ENCODE measurements at places on chromosomes 16 and 17.

DNA sequence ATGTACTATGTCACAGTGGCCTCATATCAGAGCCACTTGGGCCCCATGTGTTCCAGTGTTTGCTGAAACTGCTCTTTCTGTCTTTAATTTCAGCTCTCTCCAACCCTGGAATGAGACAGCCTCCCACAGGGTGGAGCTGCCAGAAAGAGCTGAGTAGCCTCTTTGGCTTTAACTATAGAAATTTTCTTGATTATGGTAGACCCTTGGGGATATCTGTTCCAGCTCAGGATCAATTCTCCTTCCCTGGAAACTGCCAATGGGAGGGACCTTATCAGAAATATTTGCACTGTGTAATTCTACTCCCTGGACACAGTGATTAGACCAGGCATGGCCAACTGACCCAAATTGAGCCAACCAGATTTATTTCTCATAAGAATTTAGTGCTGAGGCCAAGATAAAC is 39.0 kb upstream of the KDM8 start:
- DNase-seq: no peak

GRCh38 chr16:549544-550263 is 10.5 kb upstream of the PRR35 start:
- no peak for DNase-seq

DNA sequence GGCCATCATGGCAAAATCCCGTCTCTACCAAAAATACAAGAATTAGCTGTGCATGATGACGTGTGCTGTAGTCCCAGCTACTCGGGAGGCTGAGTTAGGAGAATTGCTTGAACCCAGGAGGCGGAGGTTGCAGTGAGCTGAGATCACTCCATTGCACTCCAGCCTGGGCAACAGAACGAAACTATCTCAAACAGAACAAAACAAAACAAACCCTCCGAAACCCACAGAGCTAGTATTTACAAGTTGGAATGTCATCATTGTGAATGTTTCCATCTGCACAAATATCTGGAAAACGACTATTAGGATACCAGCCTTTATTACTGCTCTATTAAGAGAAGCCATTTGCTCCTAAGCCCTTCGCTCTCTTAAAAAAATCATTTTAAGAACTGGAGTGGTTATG is 26.0 kb downstream of the SMARCE1 start:
- DNase-seq: no peak

DNA sequence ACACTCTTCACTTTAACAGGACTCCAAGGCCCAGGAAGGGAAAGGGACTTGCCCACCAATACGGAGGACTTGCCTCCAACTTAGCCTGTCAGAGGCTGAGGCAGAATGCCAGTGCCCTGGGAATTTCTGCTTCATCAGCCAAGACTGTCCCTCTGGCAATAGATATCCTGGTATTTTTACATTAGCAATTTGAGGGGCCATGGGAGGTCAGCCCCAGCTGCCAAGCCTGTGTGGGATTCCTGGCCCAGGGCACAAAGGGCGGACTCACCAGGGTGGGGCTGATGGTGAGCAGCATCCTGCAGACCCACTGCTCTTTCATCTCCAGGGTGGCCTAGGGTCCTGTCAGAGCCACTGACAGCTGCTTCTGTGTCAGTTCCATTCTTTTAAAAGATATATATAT is 78.3 kb upstream of the CIBAR2 start:
- DNase-seq: no peak

DNA sequence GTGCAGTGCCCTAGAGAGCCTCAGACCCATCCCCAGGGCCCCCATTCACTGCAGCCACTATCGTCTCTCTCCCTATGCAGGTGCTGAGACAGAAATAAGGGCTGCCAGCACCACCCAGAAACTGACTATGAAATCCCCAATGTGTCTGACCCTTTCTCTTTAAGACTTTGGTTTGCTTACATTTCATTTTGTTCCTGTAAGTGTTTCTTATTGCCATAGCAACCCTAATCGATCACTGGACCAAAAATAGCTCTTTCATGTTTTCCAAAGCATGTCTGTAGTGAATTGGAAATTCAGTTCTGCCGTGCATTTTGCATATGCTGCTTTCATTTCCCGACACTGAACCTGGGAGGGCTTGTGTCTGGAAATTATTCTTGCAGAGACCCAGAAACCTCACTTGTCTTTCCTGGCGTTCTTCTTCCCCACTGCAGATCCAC is 148.7 kb upstream of the NOL11 start:
- no peak for DNase-seq

DNA sequence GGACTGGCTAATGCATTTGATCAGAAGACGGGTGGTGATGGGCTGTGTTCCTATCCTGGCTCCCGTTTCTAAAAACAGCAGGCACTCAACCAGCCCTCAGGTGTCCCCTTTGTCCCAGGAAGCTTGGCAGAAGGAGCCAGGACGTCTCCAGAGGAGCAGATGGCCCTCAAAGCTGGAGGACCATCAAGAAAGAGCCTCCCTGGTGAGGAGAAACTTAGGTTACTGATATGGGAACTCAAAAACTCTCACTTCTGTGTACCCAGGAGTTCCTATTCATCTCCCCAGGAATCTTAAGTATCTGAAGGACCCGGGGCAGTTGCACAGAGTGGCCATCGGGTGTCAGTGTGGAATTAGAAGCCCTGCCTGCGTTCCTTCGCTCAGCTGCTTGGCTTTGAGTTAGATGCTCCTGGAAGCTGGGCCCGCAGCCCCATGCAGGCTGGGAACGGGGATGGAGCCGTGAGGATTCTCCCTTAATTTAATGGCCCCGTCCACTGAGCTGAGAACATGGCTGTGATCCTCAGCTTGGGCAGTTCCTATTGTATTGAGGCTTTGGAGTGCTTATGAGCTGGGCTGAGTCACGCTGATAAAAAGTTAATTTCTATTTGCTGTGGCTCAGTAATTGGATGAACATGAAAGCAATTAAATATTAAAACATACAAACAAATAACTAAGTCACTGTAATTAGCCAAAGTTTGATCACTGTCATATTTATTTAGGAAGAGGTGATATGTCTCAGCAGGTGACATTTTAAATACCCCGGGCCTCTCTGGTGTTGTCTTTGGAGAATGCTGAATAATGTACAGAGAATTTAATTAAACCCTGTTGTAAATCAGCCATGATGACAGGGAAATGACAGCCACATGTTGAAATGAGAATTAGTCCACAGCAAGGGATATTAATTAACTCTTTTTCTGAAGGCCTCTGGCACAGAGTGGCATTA is 402.1 kb downstream of the SEC14L1 start:
- peak; percentile 78 for DNase-seq

DNA sequence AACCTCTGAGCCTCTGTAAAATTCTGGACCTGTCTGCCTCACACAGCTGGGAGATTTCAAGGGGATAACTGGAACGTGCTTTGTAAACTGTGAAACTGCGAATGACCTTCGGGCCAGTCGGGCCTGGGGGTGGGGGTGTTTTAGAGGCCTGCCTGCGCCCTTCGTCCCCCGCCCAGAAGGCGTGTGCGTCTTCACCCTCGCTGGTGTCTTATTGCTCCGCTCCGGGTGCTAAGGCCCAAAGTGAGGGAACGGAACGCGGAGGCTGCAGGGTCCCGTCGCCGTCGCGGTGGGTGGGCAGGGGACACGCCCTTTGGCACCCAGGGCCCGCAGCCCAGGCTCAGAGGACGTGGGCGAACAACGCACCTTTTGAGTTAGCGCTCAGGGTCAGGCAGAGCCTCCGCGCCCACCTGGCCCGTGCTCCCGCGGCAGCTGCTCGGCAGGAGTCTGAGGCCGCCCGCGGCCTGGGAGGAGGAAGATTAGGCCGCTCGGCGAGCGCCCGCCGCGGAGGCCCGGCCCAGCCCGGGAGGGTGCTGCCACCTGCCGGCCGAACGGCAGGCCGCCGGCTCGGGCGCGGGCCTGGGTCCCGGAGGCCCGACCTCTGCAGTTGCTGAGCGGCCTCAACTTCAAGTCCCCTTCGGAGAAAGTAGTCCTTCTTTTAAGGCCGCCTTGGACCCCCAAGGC is 29.7 kb downstream of the DCAKD start:
- DNase-seq: peak; percentile 80

DNA sequence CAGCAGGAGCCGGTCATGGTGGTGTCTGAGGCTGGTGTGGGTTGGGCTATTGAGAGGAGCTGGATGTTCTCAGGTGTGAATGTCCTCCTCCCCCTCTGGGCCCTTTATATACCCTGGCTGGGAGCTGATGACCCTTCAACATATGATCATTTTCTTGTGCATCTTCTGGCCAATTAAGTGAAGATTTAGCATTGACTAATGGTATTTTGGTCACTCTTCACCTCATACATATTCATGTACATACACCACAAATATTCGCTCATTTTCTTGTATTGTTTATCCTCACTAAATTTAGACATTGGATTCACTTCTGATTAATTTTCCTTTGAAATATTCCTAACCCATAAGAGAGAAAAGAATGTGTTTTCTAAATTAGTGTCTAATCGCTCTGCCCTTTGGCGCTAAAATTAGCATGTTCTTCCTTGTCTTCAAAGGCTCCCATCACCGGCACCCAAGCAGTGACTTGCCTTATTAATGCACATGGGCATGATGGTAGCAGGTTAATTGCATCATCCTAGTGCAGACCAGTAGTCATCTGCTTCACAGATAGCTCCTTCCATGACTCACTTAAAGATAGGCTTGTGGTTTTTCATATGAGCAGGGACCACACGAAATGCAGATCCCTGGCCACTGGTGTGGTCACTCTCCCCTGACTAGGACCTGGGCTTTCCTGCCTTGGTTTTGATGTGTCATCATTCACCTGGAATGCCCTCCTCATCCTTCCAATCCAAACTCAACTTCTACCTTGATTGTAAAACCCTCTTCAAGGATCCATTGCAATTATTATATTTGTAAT is at the start of gene KRTAP2-4:
KRTAP2-4 (minus strand) TSS at position 51 of the 796 bp plus-strand sequence; CDS start at position 17, 34 bp downstream.
- no peak for DNase-seq

GRCh38 chr17:66727634-66728570 is 107.0 kb upstream of the CACNG5 start:
- peak; percentile 70 for DNase-seq

DNA sequence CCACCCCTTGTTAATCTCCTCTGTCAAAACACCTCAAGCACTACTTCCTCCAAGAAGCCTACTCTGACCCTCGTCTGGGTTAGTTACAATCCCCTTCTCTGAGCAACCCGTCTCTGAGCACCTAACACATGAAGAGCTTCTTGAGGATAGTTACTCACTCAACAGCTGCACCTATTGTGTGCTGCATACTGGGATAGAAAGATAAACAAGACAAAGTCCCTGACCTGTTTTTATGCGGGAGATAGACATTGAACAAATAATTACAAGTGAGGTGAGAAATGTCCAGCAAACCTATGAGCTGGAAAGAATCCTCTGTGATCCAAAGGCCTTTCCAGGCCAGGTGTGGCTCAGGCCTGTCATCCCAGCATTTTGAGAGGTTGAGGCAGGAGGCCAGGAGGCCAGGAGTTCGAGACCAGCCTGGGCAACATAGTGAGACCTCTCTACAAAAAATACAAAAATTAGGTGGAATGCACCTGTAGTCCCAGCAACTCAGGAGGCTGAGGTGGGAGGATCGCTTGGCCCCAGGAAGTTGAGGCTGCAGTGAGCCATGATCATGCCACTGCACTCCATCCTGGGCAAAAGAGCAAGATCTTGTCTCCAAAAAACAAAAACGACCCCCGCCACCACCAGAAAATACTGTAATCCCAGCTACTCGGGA is 5.5 kb upstream of the ZNF771 start:
- DNase-seq: no peak

- DNase-seq: peak; percentile 87
These were observed 15.4 kb upstream of the PLLP start for GRCh38 chr16:57299719-57300386.

GRCh38 chr17:35735036-35735805 is 3.8 kb downstream of the RASL10B start:
- no peak for DNase-seq

- DNase-seq: no peak
These were observed 7.9 kb downstream of the MTMR4 start for GRCh38 chr17:58506354-58507080.

DNA sequence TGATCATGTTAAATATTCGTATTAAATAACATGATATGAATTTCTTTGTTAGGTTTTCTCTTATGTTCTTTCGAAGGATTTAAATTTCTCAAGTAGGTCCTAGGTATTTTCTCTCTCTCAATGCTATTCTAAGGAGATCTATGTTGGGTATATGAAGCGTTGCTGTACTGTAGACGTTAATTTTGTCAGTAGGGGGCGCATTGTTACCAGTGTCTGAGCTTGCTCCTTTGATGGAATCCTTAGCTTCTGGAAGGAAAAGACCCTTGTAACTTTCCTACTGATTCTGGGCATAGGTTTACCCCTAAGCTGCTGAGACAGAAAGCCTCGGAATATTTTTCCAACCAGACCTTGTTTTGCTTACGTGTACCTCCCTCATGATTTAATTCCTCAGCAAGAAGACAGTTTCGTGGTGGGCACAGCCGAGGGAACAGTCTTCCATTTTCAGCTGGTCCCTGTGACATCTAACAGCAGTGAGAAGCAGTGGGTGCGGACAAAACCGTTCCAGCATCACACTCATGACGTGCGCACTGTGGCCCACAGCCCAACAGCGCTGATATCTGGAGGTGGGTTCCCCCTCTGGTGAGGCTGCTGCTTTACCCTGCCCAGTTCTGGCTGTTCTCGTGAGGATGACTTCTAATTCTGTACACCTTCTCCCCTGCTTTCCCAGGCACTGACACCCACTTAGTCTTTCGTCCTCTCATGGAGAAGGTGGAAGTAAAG is 17.9 kb downstream of the UTP4 start:
- DNase-seq: peak; percentile 50

DNA sequence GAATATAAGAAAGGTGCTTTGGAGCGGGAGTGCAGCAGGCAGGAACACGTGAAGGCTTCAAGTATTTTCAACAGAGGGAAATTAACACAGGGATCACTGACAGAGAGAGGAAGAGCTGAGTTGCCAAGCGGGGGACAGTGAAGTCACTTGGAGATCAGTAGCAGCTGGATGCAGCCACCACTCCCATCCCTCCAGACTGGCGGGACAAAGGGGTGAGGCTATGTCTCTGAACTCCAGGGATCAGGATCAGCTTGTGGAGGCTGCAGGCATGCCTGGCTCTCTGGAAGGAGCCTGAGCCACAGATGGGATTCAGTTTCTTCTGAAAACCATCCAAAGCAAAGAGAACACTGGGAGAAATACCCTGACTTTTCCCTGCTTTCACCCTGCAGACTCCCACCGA is 113.7 kb upstream of the IRX3 start:
- DNase-seq: no peak

GRCh38 chr16:8850279-8850885 is 18.4 kb downstream of the CARHSP1 start:
- DNase-seq: no peak

DNA sequence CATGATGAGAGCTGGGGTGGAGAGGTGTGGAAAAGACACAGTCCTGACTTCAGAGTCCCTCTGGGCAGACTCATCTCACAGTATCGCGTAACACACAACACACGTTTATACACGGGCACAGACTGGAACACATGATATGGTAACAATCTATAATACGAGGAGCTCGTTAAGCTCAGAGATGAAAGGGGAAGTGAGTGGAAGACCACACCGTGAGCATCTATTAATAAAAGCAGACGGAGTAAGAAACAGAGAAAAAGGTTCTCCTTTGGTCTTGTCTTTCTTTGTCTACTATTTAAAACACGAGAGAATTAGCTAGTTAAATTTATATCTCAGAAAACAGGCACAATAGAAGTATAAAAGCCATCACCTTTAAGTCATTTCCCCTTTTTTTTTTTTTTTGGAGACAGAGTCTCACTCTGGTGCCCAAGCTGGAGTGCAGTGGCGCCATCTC is 13.5 kb downstream of the ANKRD11 start:
- no peak for DNase-seq

All from nephron progenitor cell (in vitro differentiated cells).